ENCODE measurements at places on chromosomes 3 and 15.

DNA sequence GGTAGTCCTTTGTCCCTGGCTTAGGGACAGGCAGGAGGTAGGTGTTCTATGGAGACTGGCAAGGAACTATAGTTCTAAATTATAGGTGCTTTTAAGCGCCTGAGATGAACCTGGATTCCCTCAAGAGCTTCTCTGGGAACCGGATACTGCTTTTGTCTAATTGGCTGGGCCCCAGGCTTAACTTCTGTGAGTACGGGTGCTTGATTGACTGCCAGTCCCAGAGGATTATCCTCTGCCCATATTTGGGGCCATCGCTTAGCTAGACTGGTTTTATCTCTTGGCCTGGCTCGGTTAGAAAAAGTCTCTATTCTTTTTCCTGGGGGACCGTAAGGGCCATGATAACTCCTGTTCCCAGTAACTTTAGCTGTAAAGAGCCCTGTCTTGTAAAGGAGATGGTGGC lies 339.1 kb downstream of the KCNH8 start:
- DNase-seq = no peak

DNA sequence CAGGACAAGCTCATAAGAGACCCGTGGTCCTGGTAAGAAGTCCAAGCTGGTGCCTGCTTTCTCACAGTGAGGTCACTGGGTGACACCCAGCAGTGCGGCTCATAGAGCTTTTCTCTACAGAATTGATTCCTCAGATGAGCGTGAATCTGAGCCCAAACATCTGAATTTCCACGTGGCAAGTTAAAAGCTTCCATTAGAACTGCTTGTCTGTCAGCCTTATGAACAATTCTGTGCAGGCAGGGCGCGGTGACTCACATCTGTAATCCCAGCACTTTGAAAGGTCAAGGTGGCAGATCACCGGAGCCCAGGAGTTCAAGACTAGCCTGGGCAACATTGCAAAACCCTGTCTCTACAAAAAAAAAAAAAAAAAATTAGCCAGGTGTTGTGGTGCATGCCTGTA lies 113.1 kb upstream of the ABHD17C start:
- no peak for DNase-seq

GRCh38 chr15:67465196-67465952 lies 55.6 kb upstream of the C15orf61 start:
- no peak for DNase-seq

DNA sequence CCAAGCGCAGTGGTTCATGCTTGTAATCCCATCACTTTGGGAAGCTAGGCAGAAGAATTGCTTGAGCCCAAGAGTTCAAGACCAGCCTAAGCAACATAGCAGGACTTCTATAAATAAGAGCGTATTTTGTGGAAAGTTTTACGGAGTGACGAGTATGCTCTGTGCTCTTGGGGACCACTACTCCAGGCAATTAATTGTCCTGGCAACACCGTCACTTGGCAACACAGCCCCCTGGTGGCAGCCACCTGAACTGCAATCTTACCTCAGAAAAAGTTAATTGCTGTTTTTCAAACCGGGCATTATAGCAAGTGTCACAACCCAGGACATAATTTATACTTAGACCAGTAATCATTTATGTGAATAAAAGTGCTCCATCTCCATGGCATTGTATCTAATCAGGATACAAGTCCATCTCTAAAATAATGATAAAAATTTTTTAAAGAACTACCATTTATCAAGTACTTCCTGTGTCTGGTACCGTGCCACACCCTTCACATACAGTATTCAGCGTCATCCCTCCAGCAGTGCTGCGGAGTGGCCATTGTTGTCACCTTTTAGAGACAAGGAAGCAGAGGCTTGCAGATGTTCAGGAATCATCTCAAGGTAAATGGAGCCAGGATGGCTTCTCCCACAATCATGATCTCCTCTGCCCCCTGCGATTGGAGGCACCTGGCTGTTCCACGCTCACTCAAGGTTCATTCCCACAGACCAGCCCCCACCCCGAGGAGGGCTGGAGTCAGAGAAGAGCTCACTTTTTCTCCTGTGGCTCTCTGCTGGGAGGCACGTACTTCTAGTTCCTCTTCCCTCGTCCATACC lies 34.5 kb downstream of the PLA2G4D start:
- peak; percentile 74 for DNase-seq

DNA sequence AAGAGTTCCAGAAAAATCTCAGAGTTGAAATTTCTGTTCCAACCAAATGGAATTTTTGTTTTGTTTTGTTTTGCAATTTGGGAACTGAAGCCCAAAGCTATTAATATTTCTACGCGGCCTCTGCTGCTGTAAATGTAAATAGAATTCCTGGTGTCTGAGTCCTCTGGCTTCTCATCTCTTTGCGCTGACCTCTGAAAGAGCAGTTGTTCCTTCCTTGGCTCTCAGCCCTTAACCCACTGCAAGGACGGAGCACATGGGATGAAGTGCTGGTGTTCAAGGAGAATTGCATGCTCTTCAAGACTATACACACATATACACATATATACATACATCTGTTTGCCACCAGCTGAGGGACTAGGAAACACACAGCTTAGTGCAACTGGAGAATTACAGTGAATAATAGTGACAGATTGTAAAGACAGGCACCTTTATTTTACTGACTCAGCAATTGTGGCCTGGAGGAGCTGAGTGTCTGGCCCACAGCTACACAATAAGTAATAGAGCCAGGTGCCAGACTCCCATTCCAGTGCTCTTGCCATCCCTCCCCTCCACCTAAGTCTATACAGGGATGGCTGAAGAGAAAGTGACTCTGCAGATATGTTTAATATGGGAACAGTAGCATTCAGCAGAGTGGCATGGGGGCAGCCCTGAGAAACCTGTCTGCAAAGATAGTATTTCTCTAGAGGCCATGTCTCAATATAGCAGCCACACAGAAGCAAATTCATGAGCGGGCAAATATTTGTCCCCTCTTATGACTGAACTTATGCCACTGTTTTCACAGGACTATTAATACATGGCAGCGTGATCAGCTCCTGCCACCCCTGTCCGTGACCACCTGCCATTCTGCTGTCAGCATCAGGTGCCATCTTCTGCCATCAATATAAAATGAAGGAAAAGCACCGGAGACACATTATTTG lies 42.3 kb downstream of the NEK10 start:
- no peak for DNase-seq

- no peak for DNase-seq
Observed at GRCh38 chr15:56036546-56037067, 43.2 kb upstream of the NEDD4 start.

DNA sequence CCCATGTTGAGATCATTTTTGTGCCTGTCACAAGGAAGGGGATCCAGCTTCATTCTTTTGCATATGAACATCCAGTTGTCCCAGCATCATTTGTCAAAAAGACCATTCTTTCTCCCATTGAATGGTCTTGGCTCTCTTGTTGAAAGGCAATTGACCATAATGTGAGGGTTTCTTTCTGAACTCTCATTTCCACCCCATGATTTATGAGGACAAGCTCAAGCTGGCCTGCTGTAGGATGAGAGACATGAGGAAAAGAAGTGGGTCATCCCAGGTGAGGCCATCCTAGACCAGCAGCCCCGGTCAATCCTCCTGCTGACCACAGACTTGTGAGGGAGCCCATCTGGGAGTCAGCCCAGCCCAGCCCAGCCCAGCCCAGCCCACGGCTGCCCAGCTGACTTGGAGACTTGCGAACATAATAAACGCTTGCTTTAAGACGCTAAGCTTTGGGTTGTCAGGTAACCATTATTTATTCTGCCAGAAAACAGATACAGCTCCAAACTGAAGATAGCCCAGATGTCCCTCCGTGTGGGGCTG lies 69.0 kb downstream of the LINGO1 start:
- no peak for DNase-seq

DNA sequence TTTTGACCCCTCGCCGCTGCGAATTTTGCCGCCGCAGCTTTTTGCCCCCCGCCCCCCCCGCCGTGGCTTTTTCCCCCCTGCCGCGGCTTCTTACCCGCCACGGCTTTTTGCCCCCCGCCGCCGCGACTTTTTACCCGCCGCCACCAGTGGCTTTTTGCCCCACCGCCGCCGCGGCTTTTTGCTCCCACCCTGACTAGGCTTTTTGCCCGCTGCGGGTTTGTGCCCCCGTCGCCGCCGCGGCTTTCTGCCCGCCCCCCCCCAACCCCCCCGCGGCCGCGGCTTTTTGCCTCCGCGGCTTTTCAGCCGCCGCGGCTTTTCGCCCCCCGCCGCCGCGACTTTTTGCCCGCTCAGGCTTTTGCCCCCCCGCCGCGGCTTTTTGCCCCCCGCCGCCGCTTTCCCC lies 598.1 kb downstream of the GOLGA6L6 start:
- no peak for DNase-seq

GRCh38 chr3:34131091-34131490 lies 332.7 kb downstream of the PDCD6IP start:
- DNase-seq = no peak

GRCh38 chr3:13470894-13471574 lies 9.1 kb upstream of the HDAC11 start:
- no peak for DNase-seq

- no peak for DNase-seq
Observed at GRCh38 chr3:56484525-56485032, 16.3 kb upstream of the ERC2 start.

- DNase-seq = no peak
Observed at GRCh38 chr15:62126364-62126763, 38.7 kb downstream of the C2CD4B start.

DNA sequence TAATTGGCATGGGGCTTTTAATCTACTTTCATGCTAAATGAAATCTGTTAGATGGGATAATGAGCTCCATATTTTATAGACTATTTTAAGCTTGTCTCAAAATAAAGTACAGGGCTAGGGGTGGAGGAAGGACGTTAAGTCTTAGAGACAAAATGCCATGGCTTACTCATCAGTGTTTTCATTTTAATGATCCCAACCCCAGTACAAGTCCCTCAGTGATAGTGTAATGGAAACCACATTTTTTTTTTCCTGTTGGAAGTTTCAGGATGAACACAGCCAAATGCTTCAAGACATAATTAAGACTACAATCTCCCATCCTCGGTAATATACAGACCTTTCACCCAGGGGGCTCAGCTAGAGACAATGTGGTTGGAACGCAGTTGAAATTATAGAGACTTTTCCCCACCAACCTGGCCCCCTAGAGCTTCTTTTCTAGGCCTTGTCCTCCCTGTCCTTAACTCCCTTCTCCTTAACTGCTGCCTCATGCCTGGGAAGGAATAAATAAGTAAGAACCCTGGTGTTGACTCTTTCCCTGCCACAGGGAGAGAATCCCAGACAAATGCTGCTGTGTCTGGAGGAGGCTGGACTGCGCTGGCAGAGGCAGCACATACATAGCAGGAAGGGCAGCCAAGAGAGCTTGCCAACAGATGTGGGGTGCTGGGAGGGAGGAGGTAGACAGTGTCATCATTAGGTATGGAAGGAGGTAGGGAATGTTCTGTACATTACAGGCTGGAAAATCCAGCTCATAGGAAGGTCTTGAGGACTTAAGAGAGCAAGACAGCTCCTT lies 115.4 kb upstream of the ROPN1 start:
- DNase-seq = no peak

- DNase-seq = no peak
Observed at GRCh38 chr3:12948371-12948770, 107.0 kb upstream of the RPL32 start.

- no peak for DNase-seq
Observed at GRCh38 chr15:39286706-39287105, 294.2 kb upstream of the THBS1 start.

DNA sequence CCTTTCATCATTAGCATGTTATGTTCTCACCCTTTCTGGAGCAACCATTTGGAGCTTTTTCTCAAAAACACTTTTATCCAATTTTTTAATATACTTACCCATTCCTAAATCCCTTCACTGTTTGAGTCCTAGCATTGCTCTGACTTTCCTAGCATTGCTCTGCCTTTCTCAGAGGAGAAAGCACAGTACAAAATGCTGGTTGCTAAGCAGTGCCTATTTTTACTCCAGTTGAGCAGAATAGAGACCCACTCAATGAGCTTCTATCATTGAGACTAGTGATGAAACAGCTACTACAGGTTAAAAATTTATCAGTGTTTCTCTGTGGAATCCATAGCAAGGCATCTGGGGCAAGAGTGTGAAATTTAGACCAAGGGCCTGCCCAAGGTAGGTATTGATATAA lies 21.8 kb upstream of the IL1RAP start:
- no peak for DNase-seq

DNA sequence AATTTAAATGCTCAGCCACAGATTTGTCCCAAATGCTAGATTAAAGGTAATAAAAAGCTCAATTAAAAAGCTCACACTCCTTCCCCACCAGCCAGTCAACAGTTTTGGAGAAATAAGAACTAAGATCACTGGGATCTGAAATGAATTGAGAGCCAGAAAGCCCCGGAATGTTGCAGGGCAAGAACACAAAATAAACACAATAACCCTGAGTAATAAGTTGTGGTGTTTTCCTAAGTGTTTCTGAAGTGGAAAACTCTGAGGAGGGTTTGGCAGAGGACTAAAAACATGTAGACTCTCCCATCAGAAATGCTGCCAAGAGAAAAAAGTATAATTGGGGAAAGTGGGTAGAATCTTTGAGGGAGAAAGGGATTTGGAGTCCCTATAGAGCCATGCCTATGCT lies 127.8 kb downstream of the ABI3BP start:
- DNase-seq = no peak

DNA sequence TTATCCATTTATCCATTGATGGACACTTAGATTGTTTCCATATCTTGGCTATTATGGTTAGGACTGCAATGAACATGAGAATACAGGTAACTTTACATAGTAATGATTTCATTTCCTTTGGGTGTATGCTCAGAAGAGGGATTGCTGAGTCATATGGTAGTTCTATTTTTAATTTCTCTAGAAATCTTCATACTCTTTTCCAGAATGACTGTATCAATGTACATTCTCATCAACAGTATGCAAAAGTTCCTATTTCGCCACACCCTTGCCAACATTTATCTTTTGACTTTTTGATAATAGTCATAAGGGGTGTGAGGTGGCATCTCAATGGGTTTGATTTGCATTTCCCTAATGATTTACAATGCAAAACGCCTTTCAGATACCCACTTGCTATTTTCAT lies 6.2 kb upstream of the NIPA1 start:
- DNase-seq = no peak

DNA sequence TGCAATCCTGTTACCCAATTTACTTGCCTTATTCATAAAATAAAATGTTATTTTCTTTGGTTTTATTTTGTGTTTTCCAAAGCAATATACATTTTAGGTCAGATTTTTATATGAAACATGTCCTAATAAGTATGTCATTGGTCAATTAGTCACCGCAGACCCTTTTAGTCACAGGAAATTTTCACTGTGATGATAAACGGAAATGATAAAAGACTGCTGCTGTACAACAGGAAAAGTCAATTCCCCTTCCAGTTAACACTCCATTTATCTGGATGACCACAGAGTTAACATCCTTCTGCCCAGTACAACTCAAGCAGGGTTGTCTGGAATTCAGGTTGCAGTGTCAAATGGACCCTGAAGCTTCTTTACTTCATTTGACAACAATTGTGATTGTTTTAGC lies 175.2 kb downstream of the LSAMP start:
- no peak for DNase-seq

GRCh38 chr15:57676585-57676984 lies 29.9 kb upstream of the POLR2M start:
- DNase-seq = no peak

DNA sequence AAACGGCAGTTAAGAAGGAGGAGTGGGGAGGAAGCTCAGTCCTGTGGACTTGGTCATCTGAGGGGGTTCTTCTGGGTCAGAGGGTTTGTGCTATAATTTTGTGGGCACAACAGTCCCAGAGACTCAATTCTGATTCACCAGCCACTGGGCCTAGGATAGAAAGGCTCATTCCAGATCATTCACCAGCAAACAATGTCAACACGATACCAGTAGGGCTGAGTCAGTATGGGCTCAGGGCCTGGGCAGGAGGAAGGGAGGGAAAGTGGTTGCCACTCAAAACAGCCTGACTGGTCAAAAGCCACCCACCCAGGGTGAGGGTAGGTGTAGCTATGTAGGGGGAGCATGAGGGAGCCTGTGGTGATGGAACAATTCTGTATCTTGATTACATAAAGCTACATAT lies 86.9 kb upstream of the MEX3B start:
- DNase-seq = no peak
